Effector CD8-positive, alpha-beta T cell (primary cell): ENCODE measurements at places on chromosomes 6 and 20.

DNA sequence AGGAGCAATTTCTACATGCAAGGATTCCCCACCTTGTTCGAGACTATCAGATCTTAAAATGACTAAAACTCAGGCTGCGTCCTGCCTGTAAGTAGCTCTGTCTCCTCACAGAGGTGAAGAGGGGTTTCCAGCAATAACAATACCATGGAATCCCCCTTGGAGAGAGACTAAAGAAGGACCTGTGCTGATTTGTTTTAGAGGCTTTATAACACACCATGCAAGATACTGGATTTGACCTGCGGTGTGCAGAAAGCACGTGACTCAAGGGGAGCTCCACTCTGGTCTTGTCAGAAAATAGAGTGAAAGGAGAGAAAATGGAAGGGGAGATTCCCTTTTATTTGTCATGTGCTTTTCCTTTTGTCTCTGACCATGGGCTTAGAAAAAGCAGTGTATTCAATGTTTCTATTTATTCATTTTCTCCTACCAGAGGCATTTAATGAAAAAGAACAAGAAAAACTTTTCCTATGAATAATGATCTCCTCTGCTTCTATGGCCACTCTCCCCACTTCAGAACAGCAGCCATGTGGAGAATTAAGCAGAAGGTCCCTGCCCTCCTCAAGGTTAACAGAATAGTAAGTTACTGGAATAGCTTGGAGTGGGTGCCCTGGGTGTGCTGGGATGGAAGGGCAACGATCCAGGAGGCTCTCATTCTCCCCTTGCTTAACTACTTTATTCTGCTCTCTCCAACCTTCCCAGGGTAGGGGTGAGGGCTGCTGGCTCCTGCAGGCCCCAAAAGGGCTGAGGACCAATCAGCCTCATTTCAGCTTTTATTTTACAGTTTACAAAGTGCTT, 19.2 kb upstream of the MRPS10 start:
- no peak for DNase-seq

DNA sequence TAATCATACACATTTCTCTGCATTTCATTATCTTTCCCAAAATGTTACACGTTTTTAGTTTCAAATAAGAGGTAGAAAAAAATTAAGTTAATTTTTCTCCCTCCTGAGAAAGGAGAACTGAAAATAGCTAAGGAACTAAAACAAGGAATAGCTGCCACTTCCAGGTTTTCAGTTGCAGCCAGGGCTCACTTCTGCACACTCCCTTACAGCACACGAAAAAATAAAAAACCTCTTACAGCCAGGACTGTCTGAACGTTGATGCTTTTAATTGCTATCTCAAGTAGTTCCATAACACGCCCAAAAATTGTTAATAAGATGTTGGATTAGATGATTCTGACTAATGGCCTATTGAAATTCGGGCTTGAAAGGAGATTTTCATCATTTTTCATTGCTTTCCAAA, 153.7 kb upstream of the THBS2 start:
- no peak for DNase-seq

GRCh38 chr6:113632220-113632864, 224.8 kb upstream of the MARCKS start:
- no peak for DNase-seq

DNA sequence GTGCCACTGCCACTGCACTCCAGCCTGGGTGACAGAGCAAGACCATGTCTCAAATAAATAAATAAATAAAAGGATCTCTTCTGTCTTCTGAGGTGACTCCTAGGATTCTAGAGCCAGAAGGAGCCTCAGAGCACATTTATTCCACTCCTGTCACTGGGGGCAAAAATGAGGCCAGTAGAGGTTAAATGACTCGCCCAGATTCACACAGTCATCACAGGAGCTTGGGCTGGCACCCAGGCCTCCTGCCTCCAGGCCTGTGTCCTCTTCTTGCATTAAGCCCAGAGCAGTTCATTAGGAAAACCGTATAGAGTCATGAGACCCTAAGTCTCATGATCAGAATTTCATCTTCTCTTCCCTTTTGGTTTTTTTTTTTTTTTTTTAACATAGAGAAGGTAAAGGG, 243.3 kb downstream of the NRN1 start:
- no peak for DNase-seq
